ENCODE measurements at places on chromosomes 1 and 21.

DNA sequence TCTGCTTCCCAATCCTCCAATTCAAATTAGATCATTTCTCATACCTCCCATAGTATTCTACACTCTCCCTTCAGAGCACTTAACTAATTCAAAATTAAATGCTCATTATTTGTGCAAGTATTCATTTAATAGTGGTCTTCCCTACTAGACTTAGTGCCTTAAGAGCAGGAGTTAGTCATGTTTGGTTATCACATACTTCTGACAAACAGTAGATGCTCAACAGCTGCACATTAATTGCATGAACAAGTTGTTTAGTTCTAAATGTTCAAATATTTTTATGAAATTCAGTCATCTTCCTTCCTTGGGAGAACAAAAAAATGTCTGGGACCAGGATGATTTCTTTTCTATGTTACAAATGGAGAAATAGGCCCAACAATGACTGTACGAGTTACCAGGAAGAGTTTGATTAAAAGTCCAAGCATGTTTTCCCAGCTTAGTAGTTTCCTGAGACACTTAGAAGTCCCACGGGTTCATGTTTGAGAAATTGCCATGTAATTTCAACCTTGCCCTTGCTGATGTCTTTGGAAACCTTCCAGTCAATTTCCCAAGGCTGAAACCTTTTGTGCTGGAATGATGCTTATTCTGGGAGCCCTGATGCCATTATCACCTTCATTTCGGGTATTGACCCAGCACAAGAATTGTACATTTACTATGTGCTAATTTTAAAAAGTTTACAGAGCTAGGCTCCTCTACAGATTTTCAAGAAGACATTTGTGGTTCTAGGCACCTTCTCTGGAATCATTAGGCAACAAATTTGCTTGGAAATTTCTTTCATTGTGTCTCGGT is 437.9 kb upstream of the PLXNA2 start:
- no peak for DNase-seq

- peak; percentile 48 for DNase-seq
Measured at GRCh38 chr1:199551967-199552565, 475.4 kb upstream of the NR5A2 start.

GRCh38 chr1:175810305-175810704 is 66.9 kb upstream of the TNR start:
- no peak for DNase-seq

DNA sequence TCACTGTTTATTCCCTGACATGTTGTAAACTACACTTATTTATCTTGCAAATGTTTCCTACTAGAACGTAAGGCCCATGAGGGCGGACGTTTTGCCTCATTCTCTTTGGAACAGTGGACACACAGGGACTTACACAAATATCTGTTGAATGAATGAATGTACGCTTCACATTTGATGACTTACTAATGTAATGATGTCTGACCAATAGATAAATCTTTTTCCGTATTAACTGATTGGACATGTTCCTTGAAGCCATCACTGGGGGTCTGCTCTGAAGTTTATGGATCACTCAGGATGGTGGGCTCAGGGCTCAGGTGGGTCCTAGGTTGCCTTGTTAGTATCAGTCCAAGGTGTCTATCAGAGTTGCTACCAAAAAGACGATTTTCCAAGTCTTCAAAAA is 763.2 kb upstream of the TPTE start:
- no peak for DNase-seq

DNA sequence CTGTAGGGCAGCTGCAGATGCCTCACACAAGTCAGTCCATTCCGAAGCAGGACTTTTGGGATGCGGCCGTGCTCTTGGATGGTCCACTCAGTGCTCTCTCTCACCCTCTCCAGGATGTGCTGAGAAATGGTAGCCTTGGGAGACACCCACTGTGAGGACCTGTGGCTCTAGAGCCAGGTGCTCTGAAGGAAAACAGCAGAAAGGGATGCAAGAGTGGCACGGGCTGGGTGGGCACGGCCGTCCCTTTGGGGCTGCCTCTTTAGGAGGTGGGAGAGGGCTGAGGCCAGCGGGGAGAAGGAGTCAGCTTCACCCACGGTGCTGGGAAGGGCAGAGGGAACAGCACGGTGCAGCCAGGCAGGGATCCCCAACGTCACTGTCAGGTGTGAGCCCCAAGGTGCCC is 106.1 kb downstream of the RIPK4 start:
- DNase-seq = no peak

GRCh38 chr1:43451701-43452532 is 1.8 kb downstream of the HYI start:
- no peak for DNase-seq

DNA sequence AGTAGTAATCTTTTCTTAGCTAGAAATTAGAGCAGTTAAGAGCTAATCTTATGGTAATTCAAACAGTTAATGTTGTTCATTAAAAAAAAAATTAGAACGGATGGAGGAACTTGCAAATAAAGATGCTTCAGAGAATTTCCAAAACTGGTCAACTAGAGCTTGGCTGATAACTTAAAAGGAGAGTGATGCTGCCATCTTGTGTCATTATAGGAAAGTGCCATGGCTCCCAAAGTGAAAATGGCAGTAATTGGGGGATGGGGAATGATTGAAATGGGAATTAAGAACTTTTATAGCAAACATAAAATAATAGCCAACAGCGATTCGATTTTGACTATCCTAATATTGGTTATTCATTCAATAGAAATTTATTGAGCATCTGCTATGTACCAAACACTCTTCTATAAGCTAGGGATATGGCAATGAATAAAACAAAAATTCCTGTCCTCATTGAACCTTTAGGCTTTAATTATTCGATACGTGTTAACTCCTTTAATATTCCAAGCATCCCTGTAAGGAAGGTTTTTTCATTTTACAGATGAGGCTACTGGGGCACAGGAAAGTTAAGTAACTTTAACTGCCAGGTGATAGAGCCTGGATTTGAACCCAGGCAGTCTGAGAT is 5.7 kb upstream of the PLPP3 start:
- peak; percentile 58 for DNase-seq

DNA sequence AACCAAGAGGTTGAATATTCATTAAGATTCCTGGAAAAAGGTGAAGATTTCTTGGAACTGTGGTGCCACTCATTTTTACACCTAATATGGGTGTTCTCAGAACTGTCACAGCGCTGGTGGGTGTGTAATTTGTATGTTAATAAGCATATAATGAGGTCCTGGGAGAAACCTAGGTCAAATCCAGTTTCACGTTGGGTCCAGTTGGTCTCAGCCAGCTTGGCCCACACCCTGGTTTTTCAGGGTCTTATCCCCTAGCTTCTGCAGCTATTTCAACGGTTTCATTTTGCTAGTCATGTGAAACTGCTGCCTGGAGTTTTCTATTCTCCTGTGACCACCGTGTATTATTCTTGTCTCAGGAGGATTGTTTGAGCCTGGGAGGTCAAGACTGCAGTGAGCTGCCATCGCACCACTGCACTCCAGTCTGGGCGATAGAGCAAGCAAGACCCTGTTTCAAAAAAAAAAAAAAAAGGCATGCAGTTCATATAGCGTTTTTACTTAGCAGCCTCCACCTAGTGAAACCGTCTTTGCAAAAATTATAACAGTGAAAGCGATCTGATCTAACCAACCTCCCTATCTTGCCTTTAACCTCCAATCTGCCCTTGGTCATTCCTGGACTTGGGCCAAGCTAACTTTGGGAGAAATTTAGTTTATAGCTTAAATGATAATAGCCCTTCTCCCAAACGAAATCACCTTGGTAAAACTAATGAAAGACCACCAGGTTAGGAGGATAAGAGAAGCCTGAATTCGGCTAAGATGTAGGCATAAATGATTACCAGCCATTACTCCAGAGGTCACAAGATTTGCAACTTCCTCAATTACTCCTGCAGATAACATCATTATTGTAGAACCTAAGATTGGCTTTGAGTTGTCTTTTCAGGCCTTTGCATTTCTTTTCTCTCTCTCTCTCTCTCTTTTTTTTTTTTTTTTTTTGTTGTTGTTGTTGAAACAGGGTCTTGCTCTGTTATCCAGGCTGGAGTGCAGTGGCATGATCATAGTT is 44.0 kb downstream of the PTAFR start:
- DNase-seq = no peak

- DNase-seq = no peak
Measured at GRCh38 chr1:95438218-95438948, 204.4 kb downstream of the RWDD3 start.

DNA sequence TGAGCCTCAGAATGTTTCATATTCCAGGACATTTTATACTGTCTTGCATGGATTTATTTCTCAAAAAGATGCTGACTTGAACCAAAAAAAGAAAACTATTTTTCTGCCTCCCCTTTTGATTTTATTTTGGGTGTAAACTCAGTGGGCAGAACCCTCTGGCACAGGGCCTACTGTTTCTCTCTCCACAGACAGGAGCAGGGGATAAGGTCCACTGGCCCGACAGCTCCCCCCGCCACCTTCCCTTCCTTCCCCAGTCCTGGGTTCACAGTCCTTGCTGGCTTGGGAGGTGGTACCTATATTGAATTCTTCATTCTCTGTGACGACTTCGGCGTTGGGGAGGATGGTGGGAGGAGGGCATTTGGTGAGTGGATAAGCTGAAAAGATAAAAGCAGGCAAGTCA is 114.3 kb downstream of the ZSCAN20 start:
- DNase-seq = no peak

DNA sequence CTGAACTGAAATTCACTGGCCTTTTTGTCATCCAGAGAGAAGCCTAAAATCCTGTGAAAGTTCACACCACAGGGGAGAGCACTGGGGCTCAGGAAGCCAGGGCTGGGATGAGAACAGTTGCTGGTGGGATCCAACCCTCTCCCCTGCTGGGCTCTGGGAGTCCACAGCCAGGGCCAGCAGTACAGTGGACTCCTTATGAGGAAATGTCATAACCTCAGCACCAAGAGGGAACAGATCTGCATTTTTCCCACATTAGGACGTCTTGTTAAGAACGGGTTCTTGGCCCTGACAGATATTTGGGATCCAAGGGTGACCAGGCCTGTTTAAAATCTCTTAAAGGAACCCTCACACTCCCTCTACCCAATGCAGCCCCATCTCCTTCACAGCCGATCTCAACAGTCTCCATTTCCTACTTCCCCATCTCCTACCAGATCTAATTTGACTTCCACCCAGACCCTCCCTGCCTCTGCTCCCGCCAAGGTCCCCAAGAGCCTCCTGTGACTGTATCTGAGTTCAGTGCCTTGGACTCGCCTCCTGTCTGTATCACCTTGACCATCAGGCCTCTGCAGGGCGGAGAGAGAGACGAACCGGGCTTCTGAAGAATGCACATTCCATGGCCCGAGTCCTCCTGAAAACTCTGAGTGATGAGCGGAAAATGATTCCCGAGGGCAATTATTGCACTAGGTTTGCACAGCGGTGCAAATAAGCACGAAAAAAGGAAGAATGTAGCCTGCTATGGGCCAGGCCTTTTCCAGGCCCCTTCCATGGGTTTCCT is 159.9 kb downstream of the TRABD2B start:
- DNase-seq = no peak

GRCh38 chr1:7250597-7251453 is 465.6 kb downstream of the CAMTA1 start:
- DNase-seq = no peak

GRCh38 chr1:230291731-230292620 is 134.2 kb downstream of the PGBD5 start:
- DNase-seq = no peak

DNA sequence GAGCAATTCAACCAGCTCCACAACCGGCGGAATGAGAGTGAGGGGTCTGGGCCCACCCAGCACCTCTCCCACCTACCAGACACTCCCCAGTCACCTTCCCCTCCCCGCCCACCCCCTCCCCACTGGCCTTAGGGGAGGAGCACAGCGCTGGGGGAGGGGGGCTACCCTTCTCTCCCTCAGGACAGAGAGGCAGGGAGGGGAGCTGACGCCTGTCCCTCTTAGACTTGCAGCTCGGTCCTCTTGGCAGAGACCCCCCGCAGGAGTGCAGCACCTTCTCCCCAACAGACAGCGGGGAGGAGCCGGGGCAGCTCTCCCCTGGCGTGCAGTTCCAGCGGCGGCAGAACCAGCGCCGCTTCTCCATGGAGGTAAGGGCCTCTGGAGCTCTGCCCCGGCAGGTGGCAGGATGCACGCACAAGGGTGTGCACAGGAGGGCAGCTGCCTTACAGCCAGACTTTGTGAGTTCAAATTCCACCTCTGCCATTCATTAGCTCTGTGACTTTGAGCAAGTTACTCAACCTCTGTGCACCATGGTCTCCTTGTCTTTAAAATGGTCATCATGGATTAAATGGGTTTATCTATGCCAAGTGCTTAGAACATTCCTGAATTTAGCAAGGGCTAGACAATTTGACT is 18.9 kb downstream of the CDK18 start:
- no peak for DNase-seq

GRCh38 chr1:230916587-230917283 is 48.4 kb upstream of the C1orf198 start:
- DNase-seq = no peak

DNA sequence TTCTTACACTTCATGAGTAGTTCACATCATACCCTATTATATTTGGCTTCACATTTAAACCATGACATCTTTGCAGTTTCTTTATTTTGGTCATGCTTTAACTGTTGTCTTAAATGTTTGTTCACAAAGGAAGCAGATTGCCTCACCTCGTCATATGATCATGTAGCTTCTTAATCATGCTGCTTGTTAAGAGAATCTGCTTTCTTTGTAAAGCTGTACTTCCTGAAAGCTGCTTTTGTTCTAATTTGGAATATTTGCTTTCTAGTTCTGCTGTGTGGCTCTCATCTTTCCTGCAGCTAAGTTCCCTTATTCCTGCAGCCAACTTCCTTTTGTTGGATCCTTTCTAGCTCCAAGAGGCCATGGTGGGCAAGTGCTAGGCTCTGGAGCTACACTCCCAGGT is 62.9 kb upstream of the SIM2 start:
- DNase-seq = no peak

- DNase-seq = no peak
Measured at GRCh38 chr1:13492711-13493110, 21.1 kb downstream of the LRRC38 start.

DNA sequence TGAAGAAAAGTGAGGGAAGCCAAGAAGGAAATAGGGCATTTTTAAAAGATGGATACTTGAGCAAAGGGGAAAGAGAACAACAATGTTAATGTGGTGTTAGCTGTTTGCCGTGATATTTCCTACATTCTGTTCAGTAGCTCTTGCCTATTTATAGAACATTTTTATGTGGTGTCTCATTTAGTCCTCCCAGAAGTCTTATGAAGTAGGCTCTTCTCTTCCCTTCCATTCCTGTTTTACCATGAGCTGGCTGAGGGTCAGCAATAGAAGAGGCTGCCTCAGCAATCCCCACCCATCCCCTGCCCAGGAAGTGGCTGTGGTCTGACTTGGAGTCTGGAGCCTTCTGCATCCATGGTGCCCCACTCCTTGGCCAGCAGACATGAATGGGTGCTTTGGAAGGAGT is 60.1 kb downstream of the KIAA0040 start:
- DNase-seq = no peak

DNA sequence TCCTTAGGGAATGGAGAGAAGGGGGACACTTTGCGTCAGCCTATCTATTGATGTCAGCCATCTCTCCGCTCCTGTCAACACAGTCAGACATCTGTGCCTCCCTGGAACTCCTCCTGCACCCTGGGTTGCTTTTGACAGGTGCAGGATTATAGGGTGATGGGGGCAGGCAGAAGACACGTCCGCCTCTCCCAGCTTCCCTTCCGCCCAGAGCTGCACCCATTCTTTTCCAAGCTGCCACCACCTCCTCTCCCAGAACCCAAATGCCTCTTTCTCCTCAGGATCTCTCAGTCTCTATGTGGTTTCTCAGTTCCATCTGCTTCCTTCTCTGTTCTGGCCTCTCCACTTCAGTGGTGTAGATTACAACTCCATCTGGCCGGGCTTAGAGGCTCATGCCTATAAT is 17.1 kb upstream of the KIF1B start:
- DNase-seq = no peak
